ENCODE measurements at places on chromosomes 2 and 18.

GRCh38 chr2:2926858-2927175 is 450.8 kb downstream of the EIPR1 start:
- H3K4me3 ChIP-seq, result peak overlapping the region; percentile 23
- DNase-seq, result no peak
- peak overlapping the region; percentile 60 for H3K27ac ChIP-seq

- peaks cover 18% of the 10 kb centered on the region for H3K27me3 ChIP-seq
- no peak overlapping the region for H3K4me3 ChIP-seq
Observed at GRCh38 chr18:62651276-62652056, 63.9 kb upstream of the PHLPP1 start.

DNA sequence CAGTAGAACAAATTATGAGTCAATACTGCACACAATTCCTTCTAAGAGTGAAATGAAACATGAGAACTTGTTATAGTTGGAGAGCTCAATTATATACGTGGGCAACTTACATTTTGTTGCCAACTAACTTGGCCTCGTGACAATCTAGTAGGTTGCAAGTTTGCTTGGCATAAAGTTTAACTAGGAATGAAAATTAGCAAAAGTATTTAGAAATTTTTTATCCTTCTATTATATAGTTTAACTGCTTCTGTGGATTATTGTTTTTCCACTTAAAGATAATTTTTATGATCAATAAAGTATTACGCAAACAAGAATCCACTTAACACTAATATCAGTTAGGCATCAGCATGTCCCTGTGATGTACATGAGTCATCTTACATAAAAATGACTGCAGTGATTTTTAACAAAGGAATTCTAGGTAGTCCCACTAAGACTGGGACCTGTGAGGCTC is 41.1 kb downstream of the FAM124B start:
- no peak overlapping the region for H3K4me3 ChIP-seq
- H3K36me3 ChIP-seq, result no peaks in the 10 kb centered on the region
- no peak overlapping the region for H3K27ac ChIP-seq
- DNase-seq, result no peak
- H3K4me1 ChIP-seq, result no peaks in the 10 kb centered on the region

GRCh38 chr2:211251016-211251415 is 694.6 kb downstream of the CPS1 start:
- no peaks in the 10 kb centered on the region for H3K27me3 ChIP-seq
- H3K27ac ChIP-seq, result no peak overlapping the region
- H3K4me1 ChIP-seq, result no peaks in the 10 kb centered on the region
- H3K36me3 ChIP-seq, result no peaks in the 10 kb centered on the region
- no peak overlapping the region for H3K4me3 ChIP-seq

GRCh38 chr2:233416706-233417105 is 62.4 kb downstream of the DGKD start:
- H3K4me3 ChIP-seq, result no peak overlapping the region
- H3K4me1 ChIP-seq, result peaks cover 72% of the 10 kb centered on the region
- no peaks in the 10 kb centered on the region for H3K27me3 ChIP-seq
- H3K36me3 ChIP-seq, result peaks cover 42% of the 10 kb centered on the region
- no peak for DNase-seq

GRCh38 chr2:200300638-200301314 is 5.7 kb upstream of the SPATS2L start:
- H3K36me3 ChIP-seq, result no peaks in the 10 kb centered on the region
- H3K4me3 ChIP-seq, result no peak overlapping the region
- peaks cover 20% of the 10 kb centered on the region for H3K27me3 ChIP-seq
- H3K27ac ChIP-seq, result no peak overlapping the region

DNA sequence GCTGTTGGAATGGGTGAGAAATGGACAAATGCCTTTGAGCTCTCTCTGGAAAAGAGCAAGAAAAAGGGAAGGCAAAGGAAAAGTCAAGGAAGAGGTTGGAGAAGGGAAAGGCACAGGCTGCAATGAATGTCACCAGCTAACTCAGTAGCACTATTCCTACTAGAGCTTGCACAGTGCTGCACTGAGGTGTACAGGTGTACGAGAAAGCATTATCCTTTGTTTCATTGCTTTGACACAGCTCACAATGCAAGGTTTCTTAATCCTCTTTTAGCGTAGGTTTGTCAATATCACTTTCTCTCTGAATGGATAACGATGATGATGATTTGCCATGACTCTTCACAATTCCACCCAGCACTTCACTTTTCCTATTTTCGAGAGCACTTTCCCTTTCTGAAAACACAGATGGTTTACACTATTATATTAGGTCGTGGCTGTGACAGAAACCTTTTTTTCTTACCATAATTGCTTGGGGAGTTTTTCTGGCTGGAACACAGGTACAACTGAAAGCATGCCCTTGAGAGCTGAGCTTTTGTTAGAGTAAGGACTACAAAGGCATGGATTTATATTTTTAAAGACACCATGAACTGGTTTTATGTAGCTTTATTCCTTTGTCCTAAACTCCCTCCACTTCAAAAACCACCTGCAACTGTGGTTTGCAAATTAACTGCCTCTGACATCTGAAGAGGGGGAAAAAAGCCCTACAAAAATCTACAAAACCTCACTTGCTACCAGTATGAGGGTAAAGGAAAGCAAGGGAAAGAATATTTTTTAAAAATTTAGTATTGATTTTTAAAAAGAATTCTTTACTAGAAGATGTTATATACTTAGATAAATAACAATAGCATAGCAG is 265.5 kb downstream of the TGIF1 start:
- no peak for DNase-seq
- H3K27ac ChIP-seq, result no peak overlapping the region
- no peaks in the 10 kb centered on the region for H3K4me1 ChIP-seq
- no peaks in the 10 kb centered on the region for H3K36me3 ChIP-seq

DNA sequence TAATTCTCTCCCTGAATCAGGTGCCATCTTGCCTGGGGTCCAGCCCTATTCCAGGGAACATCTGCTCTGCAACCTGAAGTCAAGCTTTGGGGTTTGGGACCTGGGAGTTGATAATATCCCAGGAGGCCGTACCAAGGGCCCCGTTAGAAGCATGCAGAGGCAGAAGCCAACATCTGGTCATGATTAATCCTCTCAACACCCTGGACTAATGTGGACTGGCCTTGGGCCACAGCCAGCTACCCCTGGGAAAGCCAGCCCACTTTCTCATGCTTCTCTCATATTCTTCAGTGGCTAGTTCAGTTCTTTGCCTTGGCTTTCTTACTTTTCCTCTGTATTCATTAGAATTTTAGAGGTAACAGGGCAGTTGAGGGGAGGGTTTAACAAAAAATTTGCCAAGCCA is 515.6 kb upstream of the NRP2 start:
- DNase-seq, result no peak
- no peaks in the 10 kb centered on the region for H3K27me3 ChIP-seq
- peaks cover 6% of the 10 kb centered on the region for H3K4me1 ChIP-seq

DNA sequence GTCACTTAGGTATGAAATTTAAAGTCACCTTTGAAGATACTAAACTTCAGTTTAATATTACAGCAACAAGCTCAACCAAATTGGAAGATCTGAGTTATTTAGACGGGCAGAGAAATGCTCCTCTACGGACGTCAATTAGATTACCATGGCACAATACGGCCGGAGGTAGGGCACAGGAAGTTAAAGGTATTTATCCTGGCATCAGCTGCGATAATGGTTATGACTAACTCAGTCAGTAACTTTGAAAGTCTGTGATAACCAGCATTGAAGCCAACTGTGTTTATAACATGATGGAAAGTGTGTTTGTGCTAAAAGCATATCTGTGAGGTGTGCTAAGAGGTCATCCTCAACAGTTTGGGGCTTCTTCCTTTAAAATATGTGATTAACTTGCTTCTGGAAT is 117.3 kb downstream of the WDSUB1 start:
- H3K4me3 ChIP-seq, result no peak overlapping the region
- no peaks in the 10 kb centered on the region for H3K36me3 ChIP-seq
- no peaks in the 10 kb centered on the region for H3K4me1 ChIP-seq
- DNase-seq, result no peak

- no peaks in the 10 kb centered on the region for H3K4me1 ChIP-seq
- peaks cover 16% of the 10 kb centered on the region for H3K27me3 ChIP-seq
- no peak for DNase-seq
- H3K4me3 ChIP-seq, result no peak overlapping the region
- no peak overlapping the region for H3K27ac ChIP-seq
Observed at GRCh38 chr2:26578581-26578980, 62.6 kb downstream of the CIB4 start.

DNA sequence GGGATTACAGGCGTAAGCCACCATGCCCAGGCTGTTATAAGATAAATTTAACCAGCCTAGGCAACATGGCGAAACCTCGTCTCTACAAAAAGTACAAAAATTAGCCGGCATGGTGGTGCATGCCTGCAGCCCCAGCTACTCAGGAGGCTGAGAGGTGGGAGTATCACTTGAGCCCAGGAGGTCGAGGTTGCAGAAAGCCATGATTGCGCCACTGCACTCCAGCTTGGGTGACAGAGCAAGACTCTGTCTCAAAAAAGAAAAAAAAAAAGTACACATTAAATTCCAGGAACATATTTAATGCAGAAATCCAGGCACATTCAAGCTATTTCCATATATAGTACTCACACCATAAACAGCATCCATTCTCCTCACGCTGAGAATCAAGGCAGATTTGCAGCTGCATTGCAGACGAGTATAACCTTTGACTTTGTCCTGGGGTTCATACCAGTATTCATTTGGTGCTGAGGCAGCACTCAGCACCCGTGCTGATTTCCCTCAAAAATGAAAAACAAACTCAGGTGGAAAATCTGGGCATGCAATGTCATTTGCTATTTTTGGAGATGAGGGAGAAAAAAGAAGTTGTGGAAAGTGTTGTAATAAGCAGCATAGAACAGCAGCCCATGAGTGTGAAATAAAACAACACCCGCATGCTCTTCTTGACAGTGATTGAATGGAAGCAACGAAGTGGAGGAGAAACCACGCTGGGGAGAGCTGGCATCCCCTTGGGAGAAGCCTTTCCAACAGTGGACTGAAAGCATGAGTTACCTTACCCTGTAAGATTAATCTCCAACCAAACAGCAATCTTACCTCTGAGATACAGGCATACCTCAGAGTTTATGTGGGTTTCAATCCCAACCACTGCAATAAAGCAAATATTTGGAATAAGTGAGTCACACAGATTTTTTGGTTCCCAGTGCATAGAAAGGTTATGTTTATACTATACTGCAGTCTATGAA is 46.8 kb upstream of the ANXA4 start:
- H3K4me3 ChIP-seq, result no peak overlapping the region
- H3K4me1 ChIP-seq, result peaks cover 56% of the 10 kb centered on the region
- no peaks in the 10 kb centered on the region for H3K27me3 ChIP-seq

DNA sequence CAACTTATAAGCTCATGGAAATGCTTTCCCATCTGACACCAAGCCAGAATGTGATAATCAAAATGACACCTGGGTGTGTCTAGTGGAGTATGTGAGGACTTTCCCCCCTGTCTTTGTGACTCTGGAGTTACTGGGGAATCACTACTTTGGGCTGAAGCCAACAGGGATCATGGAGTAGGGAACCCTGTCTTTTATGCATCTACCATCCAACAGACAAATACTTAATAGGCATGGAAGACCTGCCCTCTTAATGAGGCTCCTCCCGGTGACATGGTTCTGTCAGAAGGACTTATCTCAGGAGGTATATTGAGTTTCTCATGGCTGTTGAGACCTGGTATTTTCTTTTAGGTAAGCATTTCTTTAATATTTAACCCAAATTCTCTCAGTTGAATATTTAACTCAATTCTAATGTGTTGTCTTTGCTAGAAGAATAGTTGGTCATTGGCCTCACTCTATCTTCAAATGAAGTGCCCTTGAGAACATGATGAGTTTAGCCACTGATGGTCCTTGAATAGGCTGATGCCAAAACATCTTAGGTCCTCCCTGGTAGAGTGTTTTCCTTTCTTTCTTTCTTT is 42.1 kb downstream of the TGIF1 start:
- no peak overlapping the region for H3K4me3 ChIP-seq
- H3K4me1 ChIP-seq, result peaks cover 4% of the 10 kb centered on the region
- no peak overlapping the region for H3K27ac ChIP-seq
- peaks cover 40% of the 10 kb centered on the region for H3K27me3 ChIP-seq

GRCh38 chr18:62258616-62259015 is 66.5 kb upstream of the TNFRSF11A start:
- H3K4me3 ChIP-seq, result no peak overlapping the region
- no peaks in the 10 kb centered on the region for H3K4me1 ChIP-seq
- no peak overlapping the region for H3K27ac ChIP-seq
- H3K36me3 ChIP-seq, result peaks cover 65% of the 10 kb centered on the region
- DNase-seq, result no peak

DNA sequence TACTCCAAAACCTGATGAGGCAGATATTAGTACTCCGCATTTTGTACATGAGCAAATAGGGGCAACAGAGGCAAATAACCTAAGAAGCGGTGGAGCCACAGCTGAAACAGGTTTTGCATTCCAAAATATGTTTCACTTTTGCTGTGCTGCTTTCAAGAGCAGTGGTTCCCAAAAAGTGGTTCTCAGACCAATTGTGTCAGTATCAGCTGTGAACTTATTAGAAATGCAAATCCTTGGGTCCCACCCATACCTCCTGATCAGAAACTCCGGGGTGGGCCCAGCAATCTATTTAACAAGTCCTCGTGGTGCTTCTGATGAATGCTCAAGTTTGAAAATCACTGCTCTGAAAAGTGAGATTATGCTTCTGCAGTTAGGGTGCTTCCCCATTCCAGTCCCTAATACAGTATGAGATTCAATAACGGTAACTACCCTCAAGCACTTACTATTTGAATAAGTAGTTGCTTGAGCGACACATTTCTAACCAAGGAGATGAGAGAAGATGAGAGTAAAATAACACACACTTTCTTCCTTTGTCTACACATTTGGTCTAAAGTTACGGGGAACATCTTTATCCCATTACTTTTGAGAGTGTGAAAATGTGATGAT is 17.8 kb upstream of the TCF4 start:
- no peaks in the 10 kb centered on the region for H3K36me3 ChIP-seq
- H3K27ac ChIP-seq, result no peak overlapping the region
- H3K27me3 ChIP-seq, result peaks cover 2% of the 10 kb centered on the region
- DNase-seq, result no peak
- H3K4me3 ChIP-seq, result no peak overlapping the region
- no peaks in the 10 kb centered on the region for H3K4me1 ChIP-seq

GRCh38 chr2:219356834-219357233 is 24.3 kb upstream of the RESP18 start:
- H3K36me3 ChIP-seq, result no peaks in the 10 kb centered on the region
- no peak overlapping the region for H3K27ac ChIP-seq
- peaks cover 38% of the 10 kb centered on the region for H3K27me3 ChIP-seq
- H3K4me3 ChIP-seq, result no peak overlapping the region

DNA sequence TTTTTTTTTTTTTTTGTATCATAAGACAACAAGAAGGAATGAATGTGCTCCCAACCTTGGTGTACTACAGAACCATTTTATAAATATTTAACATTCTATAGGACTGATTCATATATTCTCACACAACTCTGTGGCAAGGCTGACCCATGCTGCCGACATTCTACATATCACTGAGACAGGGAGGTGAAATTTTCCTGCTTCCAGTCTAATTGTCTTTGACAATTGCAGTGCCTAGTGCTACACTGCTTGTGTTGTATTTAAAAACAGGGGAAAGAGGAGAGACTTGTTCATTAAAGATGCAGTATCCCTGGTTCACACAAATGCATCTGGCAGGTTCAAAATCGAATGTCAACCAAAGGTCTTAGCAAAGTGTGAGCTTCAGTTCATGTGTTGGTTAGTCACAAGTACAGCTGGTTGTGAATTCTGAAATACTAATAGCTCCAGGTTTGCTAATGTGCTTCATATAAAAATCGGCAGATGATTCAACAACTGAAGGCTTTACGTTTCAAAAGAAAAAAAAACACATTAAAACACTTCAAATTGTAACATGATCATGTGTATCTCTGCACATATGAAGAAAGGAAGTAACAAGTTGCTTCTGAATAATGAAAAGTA is 130.8 kb downstream of the FIGN start:
- H3K27ac ChIP-seq, result no peak overlapping the region
- H3K36me3 ChIP-seq, result no peaks in the 10 kb centered on the region
- H3K27me3 ChIP-seq, result no peaks in the 10 kb centered on the region
- DNase-seq, result no peak

All from activated T-helper 2 cell treated with anti-CD3 and anti-CD28 coated beads, Interferon-gamma antibody, Interleukin-2, Interleukin-4, amounts not matched to agents 10 μg/mL and 5 μg/mL and 100 μg/mL, durations not matched to agents 14 hours and 24 hours and 36 hours (primary cell).